MG63 (cell line): ENCODE measurements at places on chromosomes 2 and 18. TPM values are rescaled to one million over a fixed set of nuclear protein-coding genes. Genes with fewer than 3 reads are reported as not detected.

The TMEM198 gene
- total RNA-seq, result 5.1 and 5.9 TPM in 2 replicates

The TNS1 gene
- 13.4 and 17.6 TPM in 2 replicates for total RNA-seq

The CCDC195 gene
- not detected in 2 replicates for total RNA-seq

- no peak for DNase-seq
These were observed 11.3 kb upstream of the ARHGEF4 start for GRCh38 chr2:130825231-130825965.

GRCh38 chr18:37348729-37349128 lies 216.9 kb downstream of the CELF4 start:
- DNase-seq, result no peak

DNA sequence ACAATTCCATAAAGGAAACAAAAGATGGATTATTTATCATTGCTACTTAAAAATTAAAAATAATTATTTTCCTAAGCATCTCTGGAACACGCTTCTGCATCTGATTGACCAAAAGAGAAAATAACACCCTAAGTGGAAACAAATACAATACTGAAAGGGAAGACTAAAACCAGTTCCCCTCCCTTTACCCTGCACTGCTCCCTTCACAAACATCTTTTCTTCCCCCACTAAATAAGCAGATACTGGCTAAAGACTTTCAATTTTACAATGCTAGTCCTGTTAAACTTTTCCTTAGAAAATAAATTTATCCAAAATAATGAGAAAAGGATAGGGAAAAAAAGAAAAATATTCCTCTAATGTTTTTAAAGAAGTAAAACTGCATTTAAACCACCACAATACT lies 4.3 kb downstream of the NCKAP1 start:
- no peak for DNase-seq

DNA sequence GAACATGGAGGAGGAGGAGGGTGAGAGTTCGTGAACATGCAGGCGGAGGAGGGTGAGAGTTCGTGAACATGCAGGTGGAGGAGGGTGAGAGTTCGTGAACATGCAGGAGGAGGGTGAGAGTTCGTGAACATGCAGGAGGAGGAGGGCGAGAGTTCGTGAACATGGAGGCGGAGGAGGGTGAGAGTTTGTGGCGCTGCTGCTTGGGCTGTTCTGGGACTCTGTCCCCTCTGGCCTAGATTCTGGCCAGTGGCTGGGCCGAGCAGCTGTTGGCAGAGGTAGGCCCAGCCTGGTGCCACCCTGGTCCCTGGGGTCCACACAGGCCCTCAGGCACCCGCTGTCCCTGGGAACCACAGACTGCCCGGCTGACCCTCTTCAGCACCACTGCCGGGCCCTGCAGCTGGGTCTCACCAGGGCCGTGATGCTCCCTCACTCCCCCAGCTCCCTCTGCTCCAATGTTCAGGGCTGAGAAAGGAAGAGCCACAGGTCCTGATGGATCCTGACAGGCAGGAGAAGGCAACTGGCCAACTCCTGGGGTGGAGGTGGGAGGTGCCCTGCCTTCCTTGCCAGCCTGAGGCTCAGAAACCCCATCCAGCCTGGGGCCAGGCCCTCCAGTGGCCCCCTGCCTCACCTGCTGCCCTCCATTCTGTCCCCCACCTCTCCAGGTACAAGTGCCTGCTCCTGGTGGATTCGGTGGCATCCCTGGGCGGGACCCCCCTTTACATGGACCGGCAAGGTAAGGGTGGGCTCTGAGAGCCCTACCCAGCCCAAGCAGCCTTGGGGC lies 3.9 kb downstream of the AGXT start:
- DNase-seq, result no peak
